EH (cell line): ENCODE measurements at places on chromosomes 16 and 17.

DNA sequence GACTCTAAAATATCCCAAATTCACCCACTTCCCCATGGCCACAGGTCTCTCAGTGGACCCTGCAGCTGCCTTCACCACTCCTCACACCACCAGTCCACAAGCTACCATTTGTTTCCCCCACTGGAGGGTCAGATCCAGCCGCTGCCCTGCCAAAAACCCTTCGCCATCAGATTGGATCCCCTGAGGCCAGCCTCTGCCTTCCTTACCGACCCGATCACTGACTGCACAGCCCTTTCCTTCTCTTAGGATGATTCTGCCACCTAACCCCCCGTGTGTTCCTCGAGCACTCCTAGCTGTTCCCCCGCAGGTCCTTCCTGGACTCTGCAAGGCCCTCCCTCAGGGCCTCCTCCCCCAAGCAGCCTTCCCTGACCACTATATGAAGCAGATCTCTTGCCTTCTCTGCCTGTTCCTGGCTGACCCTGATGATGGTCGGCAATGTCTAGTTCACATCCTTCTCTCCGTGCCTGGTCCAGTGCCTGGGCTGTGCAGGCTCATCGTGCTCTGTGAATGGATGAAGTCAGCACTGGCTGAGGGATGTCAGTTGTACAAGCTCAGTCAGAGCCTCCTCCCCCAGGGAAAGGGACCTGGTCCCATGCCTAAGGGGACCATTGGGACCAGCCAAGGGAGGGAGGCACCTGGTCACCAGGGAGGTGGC lies 46.0 kb downstream of the CPNE2 start:
- no peak for DNase-seq

GRCh38 chr17:2390199-2390836 lies 10.5 kb downstream of the MNT start:
- no peak for DNase-seq

- DNase-seq: peak; percentile 66
Observed at GRCh38 chr17:74742153-74742515, 5.1 kb downstream of the RAB37 start.

DNA sequence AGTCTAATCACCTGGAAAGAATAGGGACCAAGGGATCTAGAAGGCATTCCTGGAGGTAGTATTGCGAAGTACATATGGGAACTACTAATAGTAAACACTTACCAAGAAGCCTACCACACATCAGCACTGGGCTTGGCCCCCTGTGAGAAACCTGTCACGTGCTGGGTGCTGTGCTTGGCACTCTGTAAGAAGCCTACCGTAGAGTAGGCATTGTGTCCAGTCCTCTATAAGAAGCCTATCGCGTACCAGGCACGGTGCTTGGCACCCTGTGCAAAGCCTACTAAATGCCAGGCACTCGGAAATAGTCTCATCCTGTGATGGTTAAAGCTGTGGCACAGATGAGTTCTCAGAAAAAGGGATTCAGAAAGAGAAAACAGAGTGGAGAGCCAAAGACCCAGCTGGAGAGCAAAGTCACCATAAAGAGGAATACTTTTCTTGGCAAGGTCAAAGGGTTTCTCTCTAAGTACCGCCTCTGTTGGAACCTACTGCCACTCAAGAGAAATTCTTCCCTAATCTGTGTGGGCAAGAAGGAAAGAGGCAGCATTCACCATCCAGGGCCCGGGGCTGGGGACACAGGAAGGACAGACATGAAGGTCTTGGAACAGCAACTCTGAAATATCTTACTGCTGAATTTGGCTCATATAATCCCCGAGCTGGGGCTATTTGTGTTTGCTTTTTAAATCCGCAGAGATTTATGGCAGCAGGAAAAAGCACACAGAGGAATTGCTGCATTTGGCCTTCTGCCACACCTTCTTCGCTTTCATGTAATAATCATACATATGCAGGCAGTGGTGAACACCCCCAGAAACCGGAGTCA lies 81.8 kb downstream of the VAT1L start:
- DNase-seq: no peak

DNA sequence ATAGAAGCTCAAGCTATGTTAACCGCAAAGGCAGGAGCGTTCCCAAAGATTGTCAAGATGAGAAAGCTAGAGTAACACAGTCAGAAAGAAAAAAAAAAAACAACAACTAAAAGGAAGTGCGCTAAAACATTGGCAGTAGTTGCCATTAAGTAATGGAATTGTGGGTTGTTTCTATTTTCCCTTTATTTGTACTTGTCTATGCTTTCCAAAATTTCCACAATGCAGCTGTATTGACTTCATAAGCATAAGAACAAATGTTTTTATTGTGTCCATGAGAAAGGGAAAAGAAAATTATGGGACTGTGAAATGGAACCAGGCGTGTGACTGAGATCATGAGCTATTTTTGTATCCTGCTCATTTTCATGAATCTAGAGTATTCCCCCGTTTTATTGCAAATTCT lies 153.4 kb downstream of the TMEM114 start:
- DNase-seq: no peak

DNA sequence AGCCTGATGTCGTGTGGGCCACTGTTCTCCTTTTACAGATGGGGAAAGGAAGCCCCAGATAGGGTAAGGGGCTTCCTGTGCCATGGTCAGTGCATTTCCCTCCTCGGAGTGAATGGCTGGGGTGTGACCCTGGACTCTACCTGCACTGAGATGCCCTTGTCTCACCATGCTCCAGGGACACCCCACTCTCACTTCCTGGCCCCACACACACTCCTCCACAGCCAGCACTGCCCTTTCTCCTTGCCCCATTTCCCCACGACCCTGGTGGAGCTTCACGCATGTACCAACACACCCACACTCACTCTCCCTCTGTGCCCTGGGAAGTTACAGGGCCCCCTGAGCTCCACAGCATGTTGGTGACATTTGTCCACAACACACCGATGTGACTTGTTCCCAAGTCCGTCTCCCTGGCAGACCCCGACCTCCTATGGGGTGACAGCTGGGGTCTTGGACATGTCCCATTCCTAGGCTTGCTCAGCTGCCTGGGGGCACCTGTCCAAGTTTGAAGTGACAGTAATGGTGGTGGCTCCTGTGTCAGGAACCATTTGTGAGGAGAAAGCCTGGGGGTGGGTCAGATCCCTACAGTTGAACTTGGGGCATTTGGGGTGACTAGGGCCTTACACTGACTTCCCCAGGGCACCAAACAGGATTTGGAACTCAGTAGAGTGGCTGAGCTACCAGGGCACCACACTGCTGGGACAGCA lies 47.4 kb downstream of the PECAM1 start:
- DNase-seq: no peak

DNA sequence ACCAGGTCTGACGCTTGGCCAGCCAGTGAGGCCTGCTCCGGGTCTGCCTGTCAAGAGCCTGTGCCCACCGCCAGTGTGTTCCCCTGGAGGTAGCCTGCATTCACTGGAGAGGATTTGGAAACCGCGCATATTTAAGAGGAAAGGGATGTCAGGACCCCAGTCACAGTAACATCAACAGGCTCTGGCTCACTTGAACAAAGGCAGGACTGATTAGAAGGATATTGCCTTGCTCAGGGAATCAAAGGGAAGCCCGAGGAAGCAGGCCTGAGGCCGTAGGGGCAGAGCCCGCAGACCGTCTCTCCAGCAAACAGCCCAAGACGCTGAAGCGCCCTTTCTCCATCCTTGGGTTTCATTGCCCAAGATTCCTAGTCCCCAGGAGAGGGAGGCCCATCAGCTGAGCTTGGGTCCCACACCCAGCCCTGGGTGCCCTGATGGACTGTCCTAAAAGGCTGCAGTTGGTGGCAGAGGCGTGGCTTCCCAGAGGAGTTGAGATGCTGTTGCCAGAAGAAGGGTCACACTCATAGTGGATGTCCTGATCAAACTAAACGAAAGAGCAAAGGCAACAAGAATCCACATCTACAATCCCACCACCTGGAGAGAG lies 23.2 kb downstream of the NT5M start:
- DNase-seq: no peak

GRCh38 chr16:81843243-81843582 lies 64.1 kb downstream of the PLCG2 start:
- DNase-seq: no peak

- DNase-seq: no peak
Observed at GRCh38 chr16:28875134-28876018, 2.9 kb upstream of the ATP2A1 start.

DNA sequence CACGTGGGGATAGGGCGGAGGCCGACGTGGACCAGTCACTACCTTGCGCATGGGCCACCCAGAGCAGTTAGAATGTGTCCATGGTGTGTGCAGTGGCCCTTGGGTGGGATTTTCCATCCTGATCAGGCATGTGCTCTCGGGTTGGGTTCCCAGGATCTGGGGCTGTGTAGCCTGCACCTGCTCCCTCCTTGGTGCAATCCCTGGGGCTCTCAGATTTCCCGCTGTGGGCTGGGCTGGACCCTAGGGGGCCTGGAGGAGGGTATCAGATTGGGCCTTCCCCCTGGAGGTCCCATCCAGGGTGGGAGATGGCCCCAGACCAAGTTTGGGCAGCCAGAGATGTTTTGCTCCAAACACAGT lies 1.3 kb downstream of the SMTNL2 start:
- no peak for DNase-seq

DNA sequence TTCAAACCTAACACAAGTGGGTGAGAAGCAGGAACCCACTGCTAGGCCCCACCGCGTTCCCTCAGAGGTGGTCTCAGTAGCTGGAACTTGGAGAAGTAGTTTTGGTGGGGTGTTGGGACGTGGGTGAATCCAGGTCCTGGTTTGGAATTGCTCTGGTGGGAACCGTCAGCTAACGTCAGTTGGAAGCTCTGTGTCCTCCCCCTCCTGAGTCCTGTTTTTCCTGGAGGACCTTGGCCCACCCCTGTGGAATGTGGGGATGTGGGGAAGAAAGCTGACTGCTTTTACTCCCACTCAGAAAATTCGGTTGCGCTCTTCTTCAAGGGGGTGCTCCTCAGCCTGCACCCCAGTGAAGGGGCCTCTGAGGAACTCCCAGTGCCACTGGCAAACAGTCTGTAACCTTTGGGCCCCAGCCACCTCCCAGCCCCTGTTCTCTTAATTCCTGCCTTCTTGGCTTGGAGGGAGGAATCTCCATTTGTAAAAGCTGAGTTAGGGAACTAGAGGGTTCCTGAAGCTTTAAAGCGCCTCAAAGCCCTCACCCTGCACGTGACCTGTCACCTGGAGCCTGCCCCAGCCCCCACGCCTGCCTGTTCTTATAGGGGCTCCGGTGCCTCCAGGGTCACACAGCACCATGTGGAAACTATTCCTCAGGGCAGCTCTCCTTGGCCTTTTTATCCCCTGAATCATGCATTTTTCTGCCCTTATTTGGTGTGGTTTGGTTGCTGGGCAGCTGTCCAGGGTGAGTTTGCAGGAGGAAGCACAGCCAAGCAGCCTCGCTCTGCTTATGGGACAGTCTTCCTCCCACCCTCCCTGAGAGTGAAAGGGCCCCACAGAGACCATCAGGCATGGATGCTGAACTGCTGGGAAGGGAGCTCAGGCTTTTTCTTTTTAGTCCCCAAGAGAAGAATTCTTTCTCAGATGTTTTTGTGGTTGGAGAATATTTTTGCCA lies 16.2 kb upstream of the NAGLU start:
- peak; percentile 100 for DNase-seq

DNA sequence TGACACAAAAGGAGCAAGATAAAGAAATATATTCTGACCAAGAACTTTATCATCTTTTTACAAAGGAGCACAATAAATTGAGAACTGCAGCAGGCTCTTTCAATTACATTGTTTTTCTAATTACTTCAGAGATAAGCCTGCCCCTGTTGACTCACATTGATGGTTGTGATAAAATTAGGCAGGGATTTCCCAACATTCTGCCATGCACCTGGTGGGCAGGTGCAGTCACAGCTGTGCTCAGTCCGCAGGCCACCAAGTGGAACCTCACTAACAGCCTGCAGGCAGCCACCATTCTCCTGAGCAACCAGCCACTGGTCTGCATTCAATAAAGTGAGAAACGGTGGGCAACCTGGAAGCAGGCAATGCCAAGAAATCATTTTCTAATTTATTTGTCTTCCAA lies 5.1 kb downstream of the FANCA start:
- DNase-seq: no peak
